ENCODE measurements at places on chromosomes 7 and 10. TPM values are rescaled to one million over a fixed set of nuclear protein-coding genes. Genes with fewer than 3 reads are reported as not detected.

The CFAP46 gene
- not detected for total RNA-seq

The HPS6 gene
- 42.1 TPM for total RNA-seq

The DEPP1 gene
- total RNA-seq = 68.3 TPM

The KIF11 gene
- total RNA-seq = 14.1 TPM

The PKD1L1 gene
- total RNA-seq = not detected

The GPR26 gene
- not detected for total RNA-seq

The PRSS1 gene
- 3.3 TPM for total RNA-seq

The COBL gene
- total RNA-seq = 7.6 TPM

The SH2D4B gene
- not detected for total RNA-seq

DNA sequence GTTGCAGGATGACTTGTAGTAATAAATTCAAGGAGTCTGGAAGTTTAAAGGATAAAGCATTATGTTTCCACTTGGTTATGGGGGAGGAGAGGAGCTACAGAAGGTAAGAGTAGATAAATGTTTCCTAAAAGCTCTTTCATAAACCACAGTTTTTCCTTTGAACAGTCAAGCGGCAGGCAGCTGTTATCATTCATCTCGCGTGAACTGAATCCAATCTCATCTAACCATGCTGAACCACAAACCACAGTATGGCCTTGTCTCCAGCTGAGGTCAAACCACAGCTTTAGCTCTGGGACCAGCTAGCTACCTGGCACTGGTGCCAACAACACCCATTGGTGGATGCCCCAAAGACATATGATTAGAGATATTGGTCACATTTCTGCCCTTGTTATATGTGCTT lies 63.3 kb downstream of the NOC3L start:
- peak; percentile 57 for DNase-seq

- no peak for DNase-seq
Measured at GRCh38 chr10:1402016-1402770, 335.1 kb downstream of the ADARB2 start.

GRCh38 chr7:95295397-95295796 lies 28.9 kb downstream of the PON1 start:
- DNase-seq = no peak

DNA sequence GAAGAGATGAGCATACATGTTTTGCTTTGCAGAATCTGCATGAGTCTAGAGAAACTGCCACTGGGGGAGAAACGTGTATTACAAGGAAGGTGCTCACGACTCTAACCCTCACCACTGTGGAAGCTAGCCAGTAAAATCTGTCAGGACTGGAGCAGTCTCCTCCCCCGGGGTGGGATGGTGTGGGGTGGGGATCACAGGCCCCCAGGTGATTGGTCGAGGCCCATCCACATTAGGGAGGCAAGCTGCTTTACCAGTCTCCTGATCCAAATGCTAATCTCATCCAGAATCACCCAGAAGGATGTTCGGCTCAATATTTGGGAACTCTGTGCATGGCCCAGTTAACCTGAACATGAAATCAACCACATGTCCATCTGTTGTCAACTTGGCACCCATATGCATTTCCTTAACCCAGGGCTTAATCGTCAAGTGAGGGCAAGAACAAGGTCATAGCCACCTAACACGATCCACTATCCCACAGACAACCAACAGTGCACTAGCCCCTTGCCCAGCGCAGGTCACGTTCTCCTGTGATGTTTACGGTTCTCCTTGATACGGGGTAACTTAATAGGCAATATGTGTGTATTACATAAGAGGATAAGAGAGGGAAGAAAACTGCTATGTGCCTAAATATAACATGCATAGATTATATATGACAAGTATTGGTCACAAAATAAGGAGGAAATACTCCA lies 40.8 kb downstream of the DNAJB6 start:
- DNase-seq = no peak

DNA sequence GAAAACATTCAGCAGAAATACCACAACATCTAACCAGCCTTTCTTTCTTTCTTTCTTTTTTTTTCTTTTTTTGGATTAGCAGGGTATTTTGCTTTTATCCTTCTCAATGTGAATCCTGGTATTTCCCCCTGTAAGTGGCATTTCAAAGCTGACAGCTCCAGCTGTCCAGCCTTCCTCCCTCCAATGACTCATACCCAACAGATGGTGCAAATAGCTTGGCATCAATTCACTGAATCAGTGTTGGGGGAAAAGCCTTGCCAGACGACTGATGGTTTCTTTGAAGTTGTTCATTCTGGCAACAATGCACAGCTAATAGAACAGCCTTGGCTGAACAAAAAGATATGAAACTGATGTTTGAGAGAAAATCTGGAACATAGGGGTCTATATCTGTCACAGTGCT lies 316.8 kb upstream of the STEAP1 start:
- DNase-seq = no peak

GRCh38 chr7:91201442-91202113 lies 62.7 kb upstream of the FZD1 start:
- no peak for DNase-seq

DNA sequence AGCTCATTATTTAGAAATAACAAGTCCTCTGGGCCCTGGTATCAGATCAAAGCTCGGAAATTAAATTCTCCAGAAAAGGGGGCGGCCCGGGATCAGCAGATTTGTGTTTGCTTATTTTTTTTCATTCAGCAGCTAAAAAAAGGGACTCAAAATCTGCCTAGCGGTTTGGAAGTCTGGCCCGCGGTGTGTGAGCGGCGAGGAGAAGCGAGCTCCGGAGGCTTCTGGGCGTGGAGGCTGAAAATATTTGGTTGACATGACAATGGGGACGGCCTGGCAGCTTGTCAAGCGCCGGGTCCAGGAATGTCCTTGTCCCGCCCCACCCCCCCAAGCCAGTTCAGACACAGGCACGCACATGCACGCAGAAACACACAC lies 43.4 kb downstream of the FOXL3 start:
- DNase-seq = peak; percentile 61

DNA sequence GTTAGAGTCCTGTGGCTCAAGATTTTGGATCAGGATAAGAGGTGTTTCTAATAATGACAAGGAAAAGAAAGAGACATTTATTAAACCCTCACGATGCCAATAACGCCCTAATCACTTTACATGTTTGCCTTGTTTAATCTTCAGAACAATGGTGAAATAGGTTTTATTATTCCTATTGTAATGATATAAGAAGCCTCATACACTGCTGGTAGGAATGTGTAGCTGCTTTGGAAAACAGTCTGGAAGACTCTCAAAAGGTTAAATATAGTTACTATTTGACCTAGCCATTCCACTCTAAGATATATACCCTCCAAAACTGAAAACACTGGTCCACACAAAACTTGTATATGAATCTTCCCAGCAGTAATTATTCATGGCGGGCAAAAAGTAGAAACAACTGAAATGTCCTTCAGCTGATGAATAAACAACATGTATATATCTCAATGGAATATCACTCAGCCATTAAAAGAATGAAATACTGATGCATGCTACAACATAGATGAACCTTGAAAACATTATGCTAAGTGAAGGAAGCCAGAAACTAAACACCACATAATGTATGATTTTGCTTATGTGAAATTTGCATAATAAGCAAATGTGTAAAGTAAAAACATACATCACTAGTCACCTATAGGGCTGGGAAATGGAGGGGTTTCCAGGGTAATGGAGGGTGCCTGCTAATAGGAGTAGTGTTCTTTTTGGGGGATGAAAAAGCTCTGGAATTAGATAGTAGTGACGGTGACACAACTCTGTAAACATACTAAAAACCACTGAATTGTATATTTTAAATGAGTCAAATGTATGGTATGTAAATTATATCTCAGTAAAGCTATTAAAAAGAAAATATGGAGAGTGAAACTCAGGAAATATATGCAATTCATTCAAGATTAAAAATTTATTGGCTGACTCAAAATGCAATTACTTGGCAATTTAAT lies 76.9 kb upstream of the ANK3 start:
- DNase-seq = no peak

- no peak for DNase-seq
Measured at GRCh38 chr7:36533717-36534116, 144.1 kb downstream of the ANLN start.

DNA sequence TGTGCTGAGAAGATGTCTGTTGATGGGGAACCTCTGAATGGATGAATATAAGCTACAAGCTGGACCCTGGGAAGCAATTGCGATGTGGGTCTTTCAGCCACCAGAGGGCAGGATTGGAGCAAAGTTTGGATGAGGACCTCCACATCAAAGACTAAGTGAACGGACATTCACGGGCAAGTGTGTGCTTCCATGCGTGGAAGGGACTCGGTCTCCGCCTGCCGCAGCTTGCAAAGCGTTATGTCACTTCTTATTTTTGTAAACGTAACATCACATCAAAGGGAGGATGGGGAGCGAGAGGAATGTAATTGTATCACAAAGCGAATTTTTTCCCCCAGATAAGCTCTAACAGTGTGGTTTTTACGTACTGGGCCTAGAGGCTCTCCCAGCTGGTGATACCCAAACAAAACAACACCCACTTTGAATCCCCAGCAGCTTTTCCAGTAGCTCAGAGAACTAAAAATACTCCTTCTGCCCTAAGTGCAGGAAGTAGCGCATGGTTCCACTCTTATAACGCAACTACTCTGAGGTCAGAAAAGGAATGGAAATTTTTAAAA lies 65.0 kb downstream of the VWA2 start:
- DNase-seq = peak; percentile 90

GRCh38 chr10:43376046-43376635 lies 4.7 kb downstream of the FXYD4 start:
- no peak for DNase-seq

- DNase-seq = no peak
Measured at GRCh38 chr10:74332398-74332797, 181.4 kb downstream of the ADK start.

DNA sequence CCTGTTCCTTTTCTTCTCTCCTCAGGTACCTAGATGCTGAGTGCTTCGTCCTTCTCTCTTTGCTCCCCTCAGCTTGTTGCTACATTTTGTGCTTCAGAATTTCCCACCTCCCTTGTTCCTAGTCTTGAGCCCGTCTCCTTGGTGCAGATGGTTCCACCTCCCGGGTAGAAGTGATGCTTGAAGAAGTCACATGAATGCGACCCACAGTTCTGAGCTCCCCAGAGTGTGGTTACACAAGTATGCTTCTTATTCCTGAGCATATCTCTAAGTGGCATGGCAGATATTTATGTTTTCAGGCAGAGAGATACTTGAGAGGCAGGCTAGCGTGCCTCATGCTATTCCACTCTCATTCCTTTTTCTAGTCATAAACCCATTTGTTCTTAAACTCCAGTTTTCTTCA lies 34.0 kb downstream of the INPP5F start:
- DNase-seq = no peak

- DNase-seq = no peak
Measured at GRCh38 chr10:609868-610545, 79.5 kb downstream of the DIP2C start.

GRCh38 chr7:1540776-1541271 lies 10.3 kb downstream of the MAFK start:
- no peak for DNase-seq

DNA sequence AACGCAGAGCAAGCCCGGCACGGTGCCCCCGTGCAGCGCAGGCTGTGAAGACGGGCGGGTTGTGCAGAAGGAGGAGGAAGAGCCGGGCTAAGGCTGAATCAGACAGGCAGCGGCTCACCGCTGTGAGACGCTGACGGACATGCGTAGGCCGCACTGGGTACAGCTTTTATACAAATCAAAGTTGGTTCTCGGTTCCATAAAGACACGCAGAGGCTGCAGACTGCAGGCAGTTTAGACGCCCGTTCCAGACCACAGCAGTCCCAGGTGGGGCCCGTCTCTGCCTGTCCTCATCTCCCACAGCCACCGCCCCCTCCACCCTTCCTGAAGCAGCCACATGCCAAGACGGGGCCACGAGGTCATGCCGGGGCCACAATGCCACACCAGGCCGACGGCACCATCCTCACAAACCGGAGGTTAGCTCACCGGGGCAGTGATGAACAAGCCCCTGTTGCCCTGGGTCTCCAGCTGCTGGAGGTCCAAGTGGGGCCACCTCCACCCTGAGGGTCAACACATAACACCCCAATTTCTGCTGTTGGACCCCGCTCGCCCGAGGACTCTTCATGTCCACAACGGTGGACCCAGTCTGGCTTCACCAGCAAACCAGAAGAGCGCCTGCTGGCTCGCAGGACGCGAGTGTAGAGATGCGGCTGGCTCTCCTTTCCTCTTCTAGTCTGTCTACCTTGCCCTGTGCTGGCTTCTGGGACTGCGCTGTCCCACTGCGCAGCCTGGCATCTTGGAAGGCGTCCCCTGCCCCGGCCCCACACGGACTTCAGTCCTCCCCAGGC lies 227.2 kb downstream of the ELFN1 start:
- no peak for DNase-seq

GRCh38 chr10:34241226-34242000 lies 573.7 kb downstream of the PARD3 start:
- DNase-seq = no peak
